ENCODE measurements at places on chromosomes 3 and 15. TPM values are rescaled to one million over a fixed set of nuclear protein-coding genes. Genes with fewer than 3 reads are reported as not detected.

The ZNF621 gene
- 19.7 TPM for total RNA-seq

The CACNA2D3 gene
- total RNA-seq = not detected

The DGKG gene
- total RNA-seq = 10.0 TPM

The PRRT3 gene
- 8.8 TPM for total RNA-seq

- no peak for DNase-seq
Observed at GRCh38 chr3:48748754-48749153, 31.7 kb upstream of the IP6K2 start.

DNA sequence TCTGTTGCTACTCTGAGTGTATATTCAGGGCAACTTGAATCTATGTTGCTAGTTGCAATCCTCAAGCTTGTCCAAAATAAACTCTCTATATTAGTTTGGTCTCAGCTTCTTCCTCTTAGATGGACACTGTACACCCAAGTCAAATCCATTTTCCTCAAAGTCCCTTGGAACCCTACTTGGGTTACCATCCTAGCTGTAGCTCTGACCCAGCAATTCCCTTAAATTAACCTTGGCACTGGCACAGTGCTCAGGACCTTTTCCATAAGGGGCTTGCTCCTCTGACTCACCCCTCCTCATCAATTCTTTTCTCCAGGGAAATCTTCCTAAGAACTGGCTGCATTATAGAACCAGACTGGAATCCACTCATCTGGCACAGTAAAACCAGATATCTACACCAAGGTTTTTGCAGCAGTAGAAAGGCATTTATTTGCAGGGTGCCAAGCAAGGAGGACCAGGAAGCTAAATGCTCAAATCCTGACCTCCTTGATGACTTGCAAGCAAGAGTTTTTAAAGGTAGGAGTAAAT, 44.9 kb upstream of the B3GALNT1 start:
- no peak for DNase-seq

- no peak for DNase-seq
Observed at GRCh38 chr15:85976986-85977385, 102.7 kb upstream of the AGBL1 start.

GRCh38 chr3:131973731-131974130, 61.1 kb downstream of the CPNE4 start:
- no peak for DNase-seq

GRCh38 chr3:31676556-31676955, 143.8 kb downstream of the STT3B start:
- DNase-seq = no peak

DNA sequence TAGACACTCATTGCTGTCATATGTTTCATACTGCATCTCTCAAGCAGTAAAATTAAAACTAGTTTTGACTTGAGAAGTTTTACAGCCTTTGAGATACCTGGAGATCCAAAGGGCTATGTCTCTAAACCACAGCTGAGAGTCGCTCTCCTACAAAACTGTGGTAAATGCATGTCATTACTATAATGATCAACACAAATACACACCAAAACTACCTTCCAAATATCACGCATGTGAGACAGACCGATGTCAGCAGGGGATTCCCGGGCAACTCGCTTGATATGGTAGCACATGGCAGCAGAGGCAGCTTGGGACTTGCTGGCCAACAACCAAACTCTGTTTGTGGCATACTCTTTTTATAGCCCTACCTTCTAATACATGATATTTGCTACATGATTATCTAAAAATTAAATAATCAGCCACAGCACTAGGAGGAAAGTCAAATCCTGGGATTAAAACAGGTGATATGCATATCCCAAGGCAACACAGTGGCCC, 56.3 kb downstream of the PDZRN3 start:
- no peak for DNase-seq

- DNase-seq = no peak
Observed at GRCh38 chr15:80932989-80933388, 56.6 kb downstream of the MESD start.

DNA sequence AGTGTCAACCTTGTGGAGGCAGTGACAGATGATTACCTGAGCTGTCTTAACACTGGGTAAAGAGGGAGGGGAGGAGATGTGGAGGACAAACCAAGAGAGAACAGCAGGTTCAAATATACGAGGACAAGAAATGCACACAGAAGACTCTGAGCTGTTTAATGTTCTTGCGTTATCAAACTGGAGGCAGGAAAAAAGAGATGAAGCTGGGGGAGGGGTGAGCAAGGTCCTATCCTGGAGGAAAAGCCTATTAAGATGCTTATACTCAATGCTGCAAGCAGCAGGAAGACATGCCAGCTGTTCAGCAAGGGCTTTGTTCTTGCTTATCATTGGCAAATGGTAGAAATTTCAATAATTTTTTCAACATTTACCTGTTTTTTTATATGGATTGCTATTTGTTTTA, 345.7 kb upstream of the TRIM42 start:
- DNase-seq = no peak

- DNase-seq = no peak
Observed at GRCh38 chr3:169666076-169666375, 2.5 kb upstream of the MECOM start.

- DNase-seq = no peak
Observed at GRCh38 chr15:36363335-36363734, 216.1 kb upstream of the CDIN1 start.

DNA sequence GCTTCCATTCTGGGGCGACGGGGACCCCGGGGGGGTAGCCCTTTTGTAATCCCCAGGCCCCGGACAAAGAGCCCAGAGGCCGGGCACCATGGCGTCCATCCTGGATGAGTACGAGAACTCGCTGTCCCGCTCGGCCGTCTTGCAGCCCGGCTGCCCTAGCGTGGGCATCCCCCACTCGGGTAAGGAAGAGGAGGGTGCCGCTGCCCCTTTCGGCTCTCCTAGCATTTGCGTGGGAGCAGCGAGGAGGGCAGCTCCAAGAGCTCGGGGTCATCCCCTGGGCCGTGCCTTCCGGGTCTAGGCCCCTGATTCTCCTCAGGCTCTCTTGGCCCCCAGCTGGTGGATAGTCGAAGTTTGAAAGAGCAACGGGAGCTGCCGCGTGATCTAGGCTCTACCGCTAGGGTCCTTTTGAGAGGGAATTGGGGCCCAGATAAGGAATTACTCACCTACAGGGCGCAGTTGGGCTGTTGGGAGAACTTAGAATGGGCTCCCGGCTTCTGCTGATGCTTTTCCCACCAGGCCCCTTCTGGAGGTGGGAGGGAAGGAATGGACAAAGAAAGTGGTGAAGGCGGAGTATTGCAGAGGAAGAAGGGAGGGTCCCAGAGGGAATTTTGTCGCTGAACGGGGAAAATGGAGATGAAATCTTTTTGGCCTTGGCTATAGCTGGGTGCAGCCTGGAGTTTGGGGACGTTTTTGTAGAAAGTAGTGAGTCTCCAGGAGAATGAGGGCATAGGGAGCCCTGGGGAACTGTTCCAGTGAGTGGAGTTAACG, 615 bp downstream of the VPS18 start:
- peak; percentile 62 for DNase-seq
